ENCODE measurements at places on chromosomes 2 and 18.

GRCh38 chr2:13581471-13581870, 864.7 kb downstream of the TRIB2 start:
- no peak for DNase-seq

GRCh38 chr2:158716121-158716791, 78.9 kb upstream of the DAPL1 start:
- no peak for DNase-seq

- no peak for DNase-seq
Measured at GRCh38 chr2:65818873-65819451, 386.6 kb upstream of the SPRED2 start.

DNA sequence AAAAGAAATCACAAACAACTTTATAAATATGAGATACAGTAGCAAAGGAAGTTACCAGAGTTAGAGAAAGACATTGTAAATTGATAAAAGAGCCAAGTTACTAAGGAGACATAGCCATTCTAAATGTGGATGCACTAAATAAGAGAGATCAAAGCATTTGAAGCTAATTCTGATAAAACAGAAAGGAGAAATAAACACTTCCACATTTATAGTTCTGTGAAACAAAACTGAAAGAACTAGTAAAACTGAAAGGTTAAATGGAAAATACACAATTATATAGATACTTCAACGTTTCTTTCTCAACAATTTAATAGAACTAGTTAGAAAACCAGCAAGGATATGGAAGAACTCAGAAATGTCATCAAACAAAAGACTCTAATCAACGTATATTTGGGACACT, 309.0 kb upstream of the CDH2 start:
- DNase-seq: no peak

- no peak for DNase-seq
Measured at GRCh38 chr2:11406267-11406957, 59.5 kb downstream of the E2F6 start.

DNA sequence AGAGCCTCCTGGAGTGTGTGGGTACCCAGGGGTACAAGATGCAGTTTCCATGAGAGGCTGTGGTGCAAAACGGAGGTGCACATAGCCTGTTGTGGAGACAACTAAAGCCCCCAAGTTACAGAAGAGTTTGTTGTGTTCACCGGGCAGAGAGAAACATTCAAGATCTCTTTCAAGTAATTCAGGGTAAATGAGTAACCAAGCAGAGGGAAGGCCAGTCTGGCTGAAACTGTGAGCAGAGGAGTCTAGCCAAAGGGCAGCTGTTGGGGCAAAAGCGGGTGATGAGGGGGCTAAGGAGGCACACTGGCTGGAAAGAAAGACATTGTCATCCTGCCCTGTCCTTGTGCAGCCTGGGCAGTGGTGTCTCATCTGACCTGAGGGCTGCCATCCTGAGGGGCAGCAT, 52.0 kb downstream of the CXCR4 start:
- DNase-seq: no peak

DNA sequence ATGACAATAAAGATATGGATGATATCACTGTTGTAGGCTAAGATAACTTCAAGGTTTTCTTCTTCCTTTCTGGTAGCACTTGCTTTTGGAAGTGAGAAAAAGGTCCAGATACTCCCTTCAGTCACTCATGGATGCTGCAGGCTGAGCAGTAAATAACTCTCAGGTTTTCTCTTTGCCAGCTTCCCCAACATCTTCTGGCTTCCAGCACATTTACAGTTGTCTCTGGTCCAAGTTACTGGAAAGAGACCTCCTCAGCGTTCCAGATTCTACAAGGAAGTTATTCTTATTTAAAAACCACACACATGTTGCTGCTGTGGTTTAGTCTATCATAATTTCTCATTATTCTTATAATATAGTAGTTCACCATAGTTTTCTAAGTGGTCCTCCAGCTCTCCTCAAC, 383.4 kb downstream of the PLCL1 start:
- DNase-seq: no peak

- DNase-seq: no peak
Measured at GRCh38 chr2:49270091-49270490, 115.8 kb upstream of the FSHR start.

GRCh38 chr18:79771446-79772107, 26.2 kb upstream of the KCNG2 start:
- no peak for DNase-seq

- DNase-seq: no peak
Measured at GRCh38 chr2:205687641-205687956, 5.3 kb downstream of the NRP2 start.

DNA sequence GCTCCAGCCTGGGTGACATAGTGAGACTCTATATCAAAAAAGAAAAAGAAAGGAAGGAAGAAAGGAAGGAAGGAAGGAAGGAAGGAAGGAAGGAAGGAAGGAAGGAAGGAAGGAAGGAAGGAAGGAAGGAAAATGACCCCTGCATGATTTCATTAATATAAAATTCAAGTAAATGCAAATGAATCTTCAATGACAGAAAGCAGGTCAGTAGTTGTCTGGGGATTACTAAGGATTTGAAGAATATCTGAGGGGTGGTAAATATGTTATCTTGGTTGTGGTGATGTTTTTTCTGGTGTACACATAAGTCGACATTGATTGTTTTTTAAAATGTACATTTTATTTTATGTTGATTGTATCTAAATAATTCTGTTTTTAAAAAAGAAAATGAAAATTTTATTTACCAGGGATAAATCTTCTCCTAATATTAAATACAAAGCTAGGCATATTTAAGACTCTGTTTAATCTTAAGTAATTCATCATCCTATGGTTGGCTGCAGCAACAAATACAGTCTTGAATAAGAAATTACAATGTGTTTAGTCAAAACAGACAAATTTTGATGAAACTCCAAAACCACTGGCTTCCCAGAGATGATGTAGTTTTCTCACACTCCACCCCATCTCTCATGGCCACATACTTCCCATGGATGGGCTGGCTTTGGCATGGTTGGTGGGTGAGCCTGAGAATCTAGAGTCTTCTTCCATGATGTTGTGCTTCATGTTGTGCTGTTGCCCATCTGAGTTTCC, 314.7 kb upstream of the REG3G start:
- no peak for DNase-seq

DNA sequence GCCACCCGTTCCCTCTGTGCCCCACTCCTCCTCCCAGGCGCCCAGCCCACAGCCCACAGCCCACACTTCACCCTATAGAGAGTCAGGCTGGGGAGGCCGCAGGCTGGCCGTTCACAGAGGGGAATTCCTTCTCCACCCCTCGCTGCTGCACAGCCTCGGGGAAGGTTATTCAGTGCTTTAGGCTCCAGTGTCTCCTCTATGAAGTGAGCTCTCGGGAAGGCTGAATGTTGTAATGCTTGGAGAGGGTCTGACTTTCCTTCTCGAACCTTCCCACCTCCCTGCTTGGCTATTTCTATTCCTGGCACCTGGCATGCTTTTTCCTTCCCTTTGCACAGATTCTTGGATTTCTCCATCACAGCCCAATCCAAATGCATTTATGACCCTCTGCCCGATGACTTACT, 62.5 kb upstream of the SMAD7 start:
- no peak for DNase-seq

GRCh38 chr2:75589391-75590105, 28.8 kb upstream of the EVA1A start:
- DNase-seq: no peak

- no peak for DNase-seq
Measured at GRCh38 chr2:239905306-239905705, 119.8 kb downstream of the NDUFA10 start.

GRCh38 chr18:10453806-10454680, at the start of gene APCDD1:
Gene APCDD1 (plus strand): TSS chr18:10454635. CDS start chr18:10454982, 347 bp downstream.
- DNase-seq: no peak

- DNase-seq: no peak
Measured at GRCh38 chr2:12124790-12125189, 378.4 kb downstream of the LPIN1 start.

- peak; percentile 7 for DNase-seq
Measured at GRCh38 chr2:88669482-88670214, 21.8 kb upstream of the RPIA start.

GRCh38 chr2:19195661-19196060, 162.8 kb downstream of the OSR1 start:
- no peak for DNase-seq

DNA sequence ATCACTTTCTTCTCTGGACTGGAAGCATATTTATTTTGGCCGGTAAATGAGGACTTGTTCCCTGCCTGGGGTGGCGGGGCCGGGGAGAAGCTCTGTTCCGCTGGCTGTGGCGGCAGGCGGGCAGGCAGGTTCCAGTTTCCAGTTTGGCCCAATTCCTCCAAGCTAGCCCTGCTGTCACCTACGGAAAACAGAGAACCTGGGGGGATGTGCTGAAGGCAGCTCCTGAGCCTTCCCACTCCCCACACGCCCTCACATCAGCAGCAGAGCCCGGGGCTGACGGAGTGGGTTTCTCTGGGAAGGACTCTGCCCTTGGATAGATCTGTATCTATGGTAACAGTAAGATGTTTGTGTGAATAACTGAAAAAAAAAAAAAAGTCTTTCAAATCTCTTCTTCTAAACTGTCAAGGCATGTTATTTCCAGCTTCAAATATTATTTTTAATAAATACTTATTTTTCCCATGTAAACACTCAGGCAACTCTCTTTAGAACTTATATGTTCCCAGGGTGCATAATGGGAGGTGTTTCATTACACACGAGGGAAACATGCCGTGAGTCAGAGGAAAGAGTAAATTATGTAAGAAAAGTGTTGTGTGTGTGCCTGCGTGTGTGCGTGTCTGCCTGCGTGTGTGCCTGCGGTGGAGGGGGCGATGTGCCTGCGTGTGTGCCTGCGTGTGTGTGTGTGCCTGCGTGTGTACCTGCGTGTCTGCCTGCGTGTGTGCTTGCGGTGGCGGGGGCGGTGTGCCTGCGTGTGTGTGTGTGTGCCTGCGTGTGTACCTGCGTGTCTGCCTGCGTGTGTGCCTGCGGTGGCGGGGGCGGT, 116.1 kb upstream of the ZNF516 start:
- DNase-seq: no peak

GRCh38 chr2:216499641-216500218, 1.1 kb downstream of the RPL37A start:
- no peak for DNase-seq

GRCh38 chr2:37318401-37318800, 6.2 kb downstream of the PRKD3 start:
- DNase-seq: no peak

DNA sequence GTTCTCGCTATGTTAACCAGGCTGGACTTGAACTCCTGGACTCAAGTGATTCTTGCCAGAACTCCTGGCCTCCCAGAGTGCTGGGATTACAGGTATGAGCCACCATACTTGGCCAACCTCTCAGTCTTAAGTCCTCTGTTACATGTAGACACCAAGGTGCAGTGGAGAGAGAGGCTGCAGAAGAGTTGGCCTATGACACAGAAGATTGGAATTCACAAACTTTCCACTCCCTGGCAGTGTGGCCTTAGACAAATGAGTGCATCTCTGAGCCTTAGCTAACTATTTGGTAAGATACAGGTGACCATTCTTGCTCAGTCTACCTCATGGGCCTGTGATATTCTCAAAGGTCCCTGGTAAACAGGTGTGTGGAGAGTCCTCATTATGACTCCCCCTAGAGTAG, 159.7 kb downstream of the MYCN start:
- no peak for DNase-seq

DNA sequence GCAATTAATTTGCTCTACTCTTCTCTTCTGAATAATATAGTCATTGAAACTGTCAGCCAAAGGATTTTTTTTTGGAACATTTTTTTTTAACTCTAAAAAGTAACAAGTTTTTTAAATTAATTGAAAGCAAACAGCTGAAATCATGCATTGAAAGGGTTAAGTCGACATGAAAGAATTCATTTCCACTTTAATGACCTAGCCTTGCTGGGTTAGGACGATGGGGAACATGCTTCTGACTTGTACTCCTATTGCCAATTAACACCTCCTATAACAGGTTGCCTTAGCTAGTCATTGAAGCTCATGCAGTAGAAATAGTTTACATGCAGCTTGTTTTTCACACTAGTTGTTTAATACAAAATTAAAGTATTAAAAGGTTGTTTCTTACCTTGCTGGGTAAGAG, 47.8 kb downstream of the PSMD14 start:
- DNase-seq: no peak

- no peak for DNase-seq
Measured at GRCh38 chr18:59915606-59916005, 15.8 kb downstream of the PMAIP1 start.

GRCh38 chr2:75592030-75592429, 31.3 kb upstream of the EVA1A start:
- DNase-seq: no peak

- DNase-seq: no peak
Measured at GRCh38 chr2:226495466-226496272, 304.0 kb downstream of the IRS1 start.

GRCh38 chr2:182642328-182642727, 73.7 kb upstream of the DNAJC10 start:
- DNase-seq: peak; percentile 14

GRCh38 chr2:97991081-97991856, 4.5 kb downstream of the TMEM131 start:
- no peak for DNase-seq
